ENCODE measurements at places on chromosomes 16 and 17.

- DNase-seq, result peak; percentile 26
These were observed 674 bp downstream of the TAF15 start for GRCh38 chr17:35809855-35810461.

GRCh38 chr17:71363661-71364060 is 757.2 kb upstream of the SOX9 start:
- DNase-seq, result peak; percentile 53

- DNase-seq, result peak; percentile 38
These were observed 13.7 kb downstream of the BLMH start for GRCh38 chr17:30278032-30278431.

GRCh38 chr16:2497695-2498484 is 15.9 kb upstream of the ATP6V0C start:
- DNase-seq, result no peak

DNA sequence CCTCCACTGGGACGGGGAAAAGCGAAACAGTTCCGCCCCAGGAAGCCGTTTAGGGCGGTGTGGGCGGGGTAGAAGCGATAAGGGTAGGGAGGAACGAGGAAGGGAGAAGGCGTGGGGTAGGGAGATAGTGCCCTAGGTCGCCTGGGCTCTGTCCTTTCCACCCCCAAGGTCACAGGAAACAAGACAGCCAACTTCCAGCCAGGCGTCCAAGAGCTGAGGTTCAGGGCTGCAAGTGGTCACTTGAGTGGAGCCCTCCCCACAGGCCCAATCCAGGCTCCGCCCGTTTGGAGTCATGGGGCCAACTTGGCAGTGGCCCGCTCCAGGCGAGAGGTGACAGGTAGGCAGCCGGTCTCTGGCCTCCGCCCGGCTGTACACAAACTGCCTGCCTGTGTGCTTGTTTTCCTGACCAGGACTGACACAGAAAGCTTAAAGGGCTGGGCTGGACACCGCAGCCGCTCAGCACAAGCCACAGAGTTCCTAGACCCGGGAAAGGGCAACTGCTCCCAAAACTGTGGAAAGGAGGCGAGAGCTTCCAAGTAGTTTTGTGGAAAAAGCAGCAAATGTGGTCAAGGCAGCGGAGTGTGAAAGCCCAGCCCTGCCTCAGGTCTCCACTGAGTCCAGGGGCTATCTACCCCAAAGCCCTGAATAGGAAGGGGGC is at the start of gene RILP:
Gene RILP (minus strand): TSS at position 23 of the 658 bp plus-strand sequence. CDS start 62 bp downstream, outside the sequence.
- DNase-seq, result peak; percentile 69

DNA sequence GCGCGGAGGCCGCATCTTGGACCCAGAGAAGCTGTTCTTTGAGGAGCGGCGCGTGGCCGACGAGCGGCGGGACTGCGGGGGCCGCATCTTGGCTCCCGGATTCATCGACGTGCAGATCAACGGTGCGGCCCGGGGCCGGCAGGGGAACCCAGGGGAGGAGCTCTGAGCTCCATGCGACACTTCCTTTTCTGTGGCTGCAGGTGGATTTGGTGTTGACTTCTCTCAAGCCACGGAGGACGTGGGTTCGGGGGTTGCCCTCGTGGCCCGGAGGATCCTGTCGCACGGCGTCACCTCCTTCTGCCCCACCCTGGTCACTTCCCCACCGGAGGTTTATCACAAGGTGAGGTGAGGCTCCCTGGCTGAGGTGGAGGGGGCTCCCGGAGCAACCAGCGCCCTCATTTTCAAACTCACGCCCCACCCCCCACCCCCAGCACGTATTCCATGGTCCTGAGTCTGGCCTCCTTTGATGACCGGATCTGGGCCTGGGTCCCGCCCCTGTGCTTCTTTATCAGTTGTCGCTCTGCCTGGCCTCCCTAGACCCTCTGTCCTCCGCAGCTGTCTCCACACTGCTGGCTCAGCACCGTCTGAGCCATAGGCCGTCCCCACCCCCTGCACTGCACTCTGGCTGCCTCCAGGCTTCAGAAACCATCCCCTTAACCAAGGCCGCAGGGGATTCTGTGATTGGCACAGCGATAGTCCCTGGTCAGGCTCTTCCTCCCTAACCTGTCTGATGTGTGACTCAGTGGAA is 787 bp downstream of the AMDHD2 start:
- no peak for DNase-seq

DNA sequence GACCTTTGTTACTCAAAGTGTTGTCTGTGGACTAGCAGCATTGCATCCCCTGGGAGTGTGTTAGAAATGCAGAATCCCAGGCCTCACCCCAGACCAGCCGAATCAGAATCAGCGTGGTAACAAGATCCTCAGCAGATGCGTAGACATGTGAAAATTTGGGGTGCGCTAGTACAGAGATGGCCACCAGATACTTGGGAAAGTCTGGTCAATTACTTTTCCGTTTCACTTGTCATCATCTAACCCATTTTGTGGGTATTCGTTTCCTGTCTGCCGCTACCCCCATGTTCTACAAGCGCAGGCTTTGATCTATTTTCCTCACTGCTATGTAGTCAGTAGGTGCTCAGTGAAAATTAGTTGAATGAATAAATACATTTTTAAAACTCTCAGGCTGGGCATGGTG is 33.1 kb upstream of the HERPUD1 start:
- DNase-seq, result no peak

DNA sequence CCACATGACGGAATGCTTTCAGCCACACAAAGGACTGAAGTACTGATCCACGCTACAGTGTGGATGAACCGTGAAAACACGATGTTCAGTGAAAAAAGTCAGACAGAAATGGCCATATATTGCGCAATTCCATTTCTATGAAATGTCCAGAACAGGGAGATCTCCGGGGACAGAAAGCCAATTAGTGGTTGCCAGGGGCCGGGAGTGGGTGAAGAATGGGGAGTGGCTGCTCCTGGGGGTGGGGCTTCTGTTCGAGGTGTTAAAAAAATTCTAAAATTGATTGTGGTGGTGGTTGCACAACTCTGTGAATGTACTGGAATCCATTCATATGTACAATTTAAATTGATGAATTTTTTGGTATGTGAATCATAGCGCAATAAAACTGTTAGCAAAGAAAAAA is 154.8 kb upstream of the HSBP1 start:
- no peak for DNase-seq

DNA sequence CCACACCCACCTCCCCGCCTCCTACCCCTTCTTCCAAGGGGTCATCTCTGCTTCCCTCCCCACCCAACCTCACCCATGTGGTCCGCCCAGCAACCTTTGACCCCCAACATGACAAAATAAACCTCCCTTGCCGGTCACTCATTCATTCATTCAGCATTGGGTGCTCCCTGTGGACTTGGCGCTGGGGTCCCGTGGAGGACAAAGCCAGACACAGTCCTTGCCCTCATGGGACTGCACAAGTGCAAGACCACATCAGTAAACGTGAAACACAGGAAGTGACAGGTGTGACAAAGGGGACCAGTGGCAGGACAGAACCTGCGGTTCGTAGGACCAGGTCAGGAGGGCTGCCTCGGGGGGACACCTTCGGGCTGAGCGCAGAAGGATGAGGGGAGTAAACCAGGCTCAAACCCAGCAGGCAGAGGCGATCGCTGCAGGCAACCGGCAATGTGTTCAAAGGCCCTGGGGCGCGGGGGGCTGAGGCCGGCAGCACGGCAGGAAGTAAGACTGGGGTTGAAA is 185.4 kb downstream of the SEC14L1 start:
- DNase-seq, result no peak

DNA sequence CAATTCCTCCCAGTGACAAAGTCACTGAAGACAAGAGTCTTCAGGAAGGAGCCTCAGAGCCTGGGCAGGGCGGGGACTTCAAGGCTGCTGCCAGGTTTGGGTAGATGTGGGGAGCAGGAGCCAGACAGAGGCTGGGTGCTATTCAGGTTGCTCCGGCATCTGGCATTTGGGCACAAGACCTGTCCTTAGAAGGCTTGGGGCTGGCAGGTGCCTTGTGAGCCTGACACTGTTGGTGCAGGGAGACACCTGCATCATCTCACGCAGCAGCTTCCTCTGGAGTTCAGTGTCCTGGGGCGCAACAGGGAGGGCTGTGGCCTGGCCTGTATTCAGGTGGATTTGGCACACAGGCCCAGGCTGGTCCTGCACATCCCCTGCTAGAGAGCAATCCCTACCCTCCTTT is 65.0 kb downstream of the MPRIP start:
- DNase-seq, result no peak

- no peak for DNase-seq
These were observed 8.0 kb upstream of the CCL1 start for GRCh38 chr17:34370997-34371395.

GRCh38 chr17:81831957-81832607 is 1.0 kb downstream of the MCRIP1 start:
- no peak for DNase-seq

GRCh38 chr17:48841395-48841831 is 10.6 kb downstream of the CALCOCO2 start:
- DNase-seq, result no peak

- DNase-seq, result peak; percentile 44
These were observed 4.8 kb upstream of the C1QL1 start for GRCh38 chr17:44972953-44973352.

DNA sequence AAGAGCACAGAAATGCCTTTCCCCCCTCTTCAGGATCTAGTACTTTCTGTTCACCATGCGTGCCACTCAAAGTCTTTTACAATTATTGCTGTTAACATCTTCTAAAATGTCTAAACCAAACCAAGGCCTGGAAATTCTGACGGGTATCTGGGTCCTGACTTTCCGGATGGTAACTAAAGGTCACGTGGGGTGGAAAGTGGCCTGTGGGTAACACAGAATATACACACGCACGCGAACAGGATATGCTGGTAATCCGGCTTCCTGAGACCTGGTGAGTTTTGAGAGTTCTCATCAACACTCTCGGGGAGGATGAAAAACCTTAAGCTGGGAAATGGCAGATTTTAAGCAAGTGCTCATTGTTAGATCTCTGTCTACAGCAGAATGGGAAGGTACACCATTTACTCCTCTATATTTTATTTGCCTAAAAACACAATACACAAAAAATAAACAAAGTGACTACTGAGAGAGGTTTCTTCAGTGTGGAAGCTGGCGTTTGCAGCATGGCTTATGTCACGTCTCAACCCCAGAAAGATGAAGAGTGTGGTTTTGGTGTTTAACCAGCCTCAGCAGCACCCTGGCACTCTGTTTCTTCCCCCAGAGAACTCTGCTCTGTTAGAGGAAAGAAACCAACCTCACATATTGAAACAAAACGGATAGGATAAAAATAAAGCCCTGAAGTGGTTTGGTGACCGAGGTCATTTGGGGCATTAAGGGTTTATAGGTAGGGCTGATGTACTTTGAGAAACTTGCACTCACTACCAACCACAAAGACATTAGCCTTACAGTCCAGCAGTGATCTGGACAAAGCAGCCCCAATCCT is 37.3 kb downstream of the SMG6 start:
- no peak for DNase-seq

- DNase-seq, result no peak
These were observed 31.1 kb upstream of the FASN start for GRCh38 chr17:82129095-82129494.

- DNase-seq, result no peak
These were observed 6.0 kb upstream of the ASB16 start for GRCh38 chr17:44164476-44164875.

- no peak for DNase-seq
These were observed 195.4 kb downstream of the KATNIP start for GRCh38 chr16:27745348-27745747.

DNA sequence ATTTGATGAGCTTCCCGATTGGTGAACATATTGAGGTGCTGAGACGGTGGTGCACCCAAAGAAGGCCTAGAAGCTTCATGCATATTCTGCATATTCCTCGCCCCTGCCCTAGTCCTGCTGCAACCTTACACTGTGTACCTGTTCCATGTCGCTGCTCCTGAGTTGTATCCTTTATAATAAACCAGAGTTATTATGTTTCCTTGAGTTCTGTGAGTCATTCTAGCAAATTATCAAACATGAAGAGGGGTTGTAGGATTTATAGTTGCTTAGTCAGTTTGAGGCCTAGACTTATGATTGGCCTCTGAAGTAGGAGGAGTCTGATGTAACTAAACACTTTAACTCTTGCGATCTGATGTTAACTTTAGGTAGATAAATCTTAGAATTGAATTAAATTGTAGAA is 436.8 kb downstream of the CA10 start:
- DNase-seq, result peak; percentile 58

DNA sequence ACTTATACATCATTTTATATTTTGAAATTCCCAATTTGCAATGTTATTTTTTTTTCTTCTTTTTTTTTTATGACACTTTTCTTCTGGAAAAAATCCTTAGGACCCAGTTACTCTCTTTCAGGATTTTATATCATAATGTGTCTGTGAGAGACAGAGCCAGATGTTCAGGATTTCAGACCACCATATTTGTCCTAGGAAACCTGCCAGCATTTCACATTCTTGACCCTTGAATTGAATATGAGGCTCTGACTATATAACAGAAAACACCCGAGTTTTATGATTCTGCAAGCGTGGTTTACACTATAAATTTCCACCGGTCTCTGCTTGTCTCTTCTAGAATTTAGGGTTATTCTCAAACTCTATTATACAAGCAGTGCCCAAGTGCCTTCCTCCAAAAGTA is 621.0 kb downstream of the WWOX start:
- no peak for DNase-seq

DNA sequence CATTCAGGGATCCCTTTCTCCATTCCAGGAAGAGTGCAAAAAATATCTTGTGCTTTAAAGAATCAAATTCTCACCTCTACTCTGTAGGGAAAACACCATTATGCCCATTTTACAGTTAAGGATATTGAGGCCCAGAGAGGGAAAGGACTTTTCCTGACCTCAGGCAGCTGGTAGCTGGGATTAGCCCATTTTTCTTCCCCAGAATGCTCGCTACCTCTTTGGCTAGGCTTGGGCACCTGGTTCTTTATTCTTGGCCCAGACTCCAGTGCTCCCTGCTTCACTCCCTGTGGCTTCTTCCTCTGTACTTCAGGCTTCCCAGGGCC is 45.7 kb downstream of the MEOX1 start:
- no peak for DNase-seq

- DNase-seq, result no peak
These were observed 21.7 kb upstream of the SMURF2 start for GRCh38 chr17:64683796-64684195.

GRCh38 chr16:9199311-9199710 is 107.9 kb downstream of the HAPSTR1 start:
- DNase-seq, result no peak

Measured in Caki2 (cell line).